ENCODE measurements at places on chromosomes 7 and 10. TPM values are rescaled to one million over a fixed set of nuclear protein-coding genes. Genes with fewer than 3 reads are reported as not detected.

Gene PSD
- 45.6 TPM for total RNA-seq

Gene DNA2
- total RNA-seq = 9.5 TPM

Gene VAX1
- not detected for total RNA-seq

Gene GALNT17
- total RNA-seq = not detected

Gene TEX47
- not detected for total RNA-seq

Gene ASAH2
- 0.38 TPM for total RNA-seq

Gene ARHGEF35
- 0.58 TPM for total RNA-seq

Gene GHRHR
- total RNA-seq = not detected

Gene TMEM229A
- total RNA-seq = 0.76 TPM
